ENCODE measurements at places on chromosomes 13 and 19.

- DNase-seq: no peak
Observed at GRCh38 chr13:23609874-23610576, 39.8 kb downstream of the TNFRSF19 start.

GRCh38 chr19:49749771-49750170, 13.3 kb downstream of the TSKS start:
- no peak for DNase-seq

DNA sequence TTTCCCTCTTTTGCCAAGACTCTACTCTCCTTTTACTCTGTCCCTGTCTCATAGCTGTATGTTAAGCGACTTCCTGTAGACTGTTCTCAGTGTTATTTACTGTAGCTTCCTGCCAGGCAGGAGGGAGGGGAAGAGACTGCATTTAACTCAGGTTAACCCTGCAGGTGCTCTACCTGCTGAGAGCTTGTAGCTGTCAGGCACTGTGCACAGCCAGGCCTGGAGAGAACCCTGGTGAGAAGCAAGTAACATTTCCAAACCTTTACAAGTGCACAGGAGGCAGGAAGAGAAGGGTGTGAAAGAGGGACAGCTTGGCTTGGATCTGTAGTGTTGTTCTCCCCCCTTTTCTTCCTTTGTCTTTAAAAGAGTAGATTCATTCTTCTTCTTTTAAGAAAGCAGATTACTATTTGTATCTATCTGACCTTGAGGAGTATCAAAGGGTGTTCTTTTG, 167.1 kb downstream of the LMO7 start:
- no peak for DNase-seq

GRCh38 chr19:8331263-8331845, 10.1 kb downstream of the RPS28 start:
- no peak for DNase-seq

GRCh38 chr13:36528105-36528504, 95.8 kb downstream of the CCNA1 start:
- DNase-seq: no peak

- DNase-seq: no peak
Observed at GRCh38 chr13:43846496-43847158, 32.9 kb downstream of the CCDC122 start.

DNA sequence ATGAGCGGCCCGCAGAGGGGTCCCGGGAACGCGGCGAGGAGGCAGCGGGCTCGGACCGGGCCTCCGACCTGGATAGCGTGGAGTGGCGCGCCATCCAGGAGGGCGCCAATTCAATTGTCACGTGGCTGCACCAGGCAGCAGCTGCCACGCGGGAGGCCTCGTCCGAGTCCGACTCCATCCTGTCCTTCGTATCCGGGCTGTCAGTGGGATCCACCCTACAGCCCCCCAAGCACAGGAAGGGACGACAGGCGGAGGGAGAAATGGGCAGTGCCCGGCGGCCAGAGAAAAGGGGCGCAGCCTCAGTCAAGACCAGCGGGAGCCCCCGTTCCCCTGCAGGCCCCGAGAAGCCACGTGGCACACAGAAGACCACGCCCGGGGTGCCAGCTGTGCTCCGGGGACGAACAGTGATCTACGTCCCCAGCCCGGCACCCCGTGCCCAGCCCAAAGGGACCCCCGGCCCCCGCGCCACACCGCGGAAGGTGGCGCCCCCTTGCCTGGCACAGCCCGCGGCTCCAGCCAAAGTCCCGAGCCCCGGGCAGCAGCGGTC, 10.7 kb downstream of the C19orf25 start:
- DNase-seq: no peak

DNA sequence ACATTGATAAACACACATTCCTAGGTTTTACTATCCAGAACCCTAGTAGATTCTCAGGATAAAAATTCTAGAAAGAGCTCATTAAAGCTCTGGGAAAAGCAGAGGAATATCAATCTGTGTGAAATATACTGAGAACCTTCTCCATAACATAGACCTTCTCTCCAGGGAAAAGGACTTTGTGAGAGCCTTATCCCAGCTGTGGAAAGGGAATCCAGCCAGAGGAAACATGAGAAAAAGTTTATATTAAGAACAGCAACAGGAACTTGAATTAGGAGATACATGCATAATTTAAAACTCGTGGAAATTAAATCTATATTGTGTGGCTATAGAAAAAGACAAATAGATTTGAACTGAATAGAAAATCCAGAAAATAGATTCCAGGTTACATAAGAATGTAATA, 1639.9 kb downstream of the EFNB2 start:
- no peak for DNase-seq

DNA sequence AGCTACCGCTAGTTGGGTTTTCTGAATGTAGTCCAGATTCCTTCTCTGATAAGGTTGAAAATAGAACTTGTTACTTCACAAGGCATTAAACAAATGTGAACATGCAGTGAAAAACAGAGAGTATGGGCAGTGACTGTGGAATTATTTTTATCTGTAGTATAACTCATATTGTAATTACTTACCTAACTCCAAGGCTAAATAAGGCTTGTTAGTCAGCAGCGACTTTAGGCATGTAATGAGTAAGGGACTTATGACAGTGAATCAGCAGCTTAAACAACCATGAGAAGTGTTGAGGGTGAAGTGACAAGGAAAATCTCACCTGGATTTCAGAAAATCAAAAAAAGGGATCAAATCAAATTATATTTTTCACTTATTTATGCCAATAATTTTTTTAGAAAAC, 1719.5 kb upstream of the MIR17HG start:
- DNase-seq: no peak

DNA sequence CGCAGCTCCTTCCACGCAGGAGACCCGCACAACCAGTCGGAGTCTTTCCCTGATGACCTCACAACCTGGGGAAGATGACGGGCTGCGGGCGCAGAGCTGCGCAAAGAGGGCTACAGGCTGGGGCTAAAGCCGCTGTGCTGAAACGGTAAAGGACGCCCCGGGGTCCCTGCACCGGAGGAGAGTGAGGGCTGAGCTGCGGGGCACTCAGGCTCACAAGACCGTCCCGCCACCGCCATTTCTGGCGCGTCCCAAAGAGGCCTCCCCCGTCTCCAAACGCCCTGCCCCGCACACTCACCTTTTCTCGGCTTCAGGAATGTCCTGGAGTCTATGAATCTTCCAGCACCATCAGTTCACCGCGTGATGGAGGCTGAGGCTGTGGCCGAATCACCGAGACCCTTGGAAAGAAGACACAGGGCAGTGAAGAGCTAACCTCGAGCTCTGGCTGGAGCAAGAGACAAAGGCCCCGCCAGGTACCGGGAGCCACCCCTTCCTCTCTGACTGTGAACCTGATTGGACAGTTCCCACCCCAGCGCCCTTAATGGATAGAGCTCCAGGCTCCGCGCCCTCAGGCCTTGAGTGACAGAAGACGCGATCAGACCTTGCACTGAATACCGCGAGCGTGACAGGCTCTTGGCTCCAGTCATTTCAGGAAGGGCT, 41.8 kb upstream of the ZNF429 start:
- DNase-seq: peak; percentile 49

- no peak for DNase-seq
Observed at GRCh38 chr13:39530916-39531315, 72.1 kb downstream of the LHFPL6 start.

GRCh38 chr13:104099750-104100149, 1033.5 kb upstream of the SLC10A2 start:
- no peak for DNase-seq

- DNase-seq: no peak
Observed at GRCh38 chr13:28741084-28741491, 22.3 kb upstream of the SLC46A3 start.

- no peak for DNase-seq
Observed at GRCh38 chr19:10979951-10980381, 19.1 kb downstream of the SMARCA4 start.

DNA sequence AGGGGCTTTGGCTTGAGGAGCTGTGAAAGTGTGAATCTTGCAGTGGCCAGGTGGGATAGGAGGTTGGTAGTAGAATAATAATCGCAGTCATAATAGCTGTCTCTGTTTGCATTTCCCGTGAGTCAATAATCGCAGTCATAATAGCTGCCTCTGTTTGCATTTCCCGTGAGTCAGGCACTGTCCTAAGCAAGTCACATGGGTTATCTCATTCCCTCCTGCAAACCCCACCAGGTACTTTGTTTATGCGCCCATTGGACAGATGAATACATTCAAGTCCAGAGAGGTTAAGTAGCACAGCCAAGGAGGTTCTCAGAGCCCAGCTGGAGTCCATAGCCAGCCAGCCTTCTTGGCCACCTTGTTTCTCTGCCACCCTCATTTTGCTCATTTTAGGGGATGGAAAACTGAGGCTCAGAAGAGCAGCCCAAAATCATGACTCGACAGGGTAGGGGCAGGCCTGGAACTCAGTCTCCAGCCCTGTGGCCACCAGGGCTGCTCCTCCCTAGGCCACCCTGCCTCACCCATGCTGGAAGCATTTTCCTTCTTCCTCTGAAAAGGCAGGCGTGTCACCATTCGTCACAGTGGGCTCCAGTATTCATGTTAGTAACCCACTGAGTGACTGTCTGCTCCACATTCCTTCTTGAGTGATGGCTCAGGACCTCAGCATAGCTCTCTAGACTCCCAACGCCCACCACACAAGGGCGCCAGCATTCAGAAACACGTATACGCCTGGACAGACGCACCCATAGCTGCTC, 206.2 kb downstream of the URI1 start:
- DNase-seq: no peak

DNA sequence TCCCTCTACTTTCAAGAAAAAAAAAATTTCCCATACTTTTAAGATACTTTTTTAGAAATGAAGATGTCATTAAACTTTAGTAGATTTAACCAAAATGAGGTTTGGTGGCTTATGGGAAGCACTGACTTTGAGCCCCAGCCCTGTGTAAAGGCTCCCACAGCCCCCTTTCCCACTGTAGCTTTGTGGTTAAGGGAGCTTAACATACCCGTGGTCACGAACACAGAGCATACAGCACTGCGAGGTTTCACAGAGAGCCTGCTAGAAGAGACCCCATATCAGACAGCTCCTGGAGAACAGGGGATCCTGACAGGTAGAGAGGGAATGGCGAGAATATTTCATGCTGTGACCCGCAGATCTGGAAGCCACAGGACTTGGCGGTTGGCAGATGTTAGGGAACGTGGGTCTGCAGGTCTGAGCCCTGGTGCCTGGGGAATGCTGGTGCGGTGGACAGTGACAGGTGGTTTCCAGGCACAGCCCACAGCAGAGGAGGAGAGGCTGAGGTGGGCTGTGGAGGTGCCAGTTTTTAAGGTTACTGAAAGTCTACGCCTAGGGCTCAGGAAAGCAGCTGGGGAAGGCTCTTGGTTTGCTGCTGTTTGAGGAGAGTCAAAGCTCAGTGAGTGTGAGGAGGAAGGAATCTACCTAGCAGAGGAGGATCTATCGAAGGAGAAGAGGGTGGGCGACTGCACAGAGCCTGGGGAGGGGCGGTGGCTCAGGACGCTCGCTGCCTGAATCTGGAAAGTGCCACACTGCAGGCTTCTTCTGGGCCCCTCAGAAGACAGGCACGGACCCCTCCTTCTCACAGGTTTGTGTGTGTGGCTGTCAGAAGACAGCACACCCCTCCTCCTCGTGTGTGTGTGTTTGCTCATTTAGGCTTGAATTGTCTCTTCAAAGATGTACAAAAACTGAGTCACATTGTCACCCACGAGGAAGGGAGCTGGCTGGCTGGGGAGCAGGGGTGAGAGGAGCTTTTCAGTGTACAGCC, 49.9 kb downstream of the SLC7A9 start:
- DNase-seq: no peak

DNA sequence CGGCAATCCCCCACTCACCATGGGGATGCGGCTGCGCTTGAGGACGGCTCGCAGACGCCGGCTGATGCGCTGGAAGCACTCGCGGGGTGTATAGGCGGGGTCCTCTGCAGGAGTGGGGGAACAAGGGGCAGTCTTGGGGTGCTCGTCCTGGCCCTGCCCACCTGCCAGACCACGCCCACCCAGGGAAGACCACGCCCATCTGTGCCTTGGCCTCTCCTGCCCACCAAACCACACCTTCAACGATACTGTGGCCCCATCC, 6.7 kb downstream of the RNU6-9 start:
- DNase-seq: no peak

- no peak for DNase-seq
Observed at GRCh38 chr19:13398780-13399726, 107.2 kb downstream of the CACNA1A start.

DNA sequence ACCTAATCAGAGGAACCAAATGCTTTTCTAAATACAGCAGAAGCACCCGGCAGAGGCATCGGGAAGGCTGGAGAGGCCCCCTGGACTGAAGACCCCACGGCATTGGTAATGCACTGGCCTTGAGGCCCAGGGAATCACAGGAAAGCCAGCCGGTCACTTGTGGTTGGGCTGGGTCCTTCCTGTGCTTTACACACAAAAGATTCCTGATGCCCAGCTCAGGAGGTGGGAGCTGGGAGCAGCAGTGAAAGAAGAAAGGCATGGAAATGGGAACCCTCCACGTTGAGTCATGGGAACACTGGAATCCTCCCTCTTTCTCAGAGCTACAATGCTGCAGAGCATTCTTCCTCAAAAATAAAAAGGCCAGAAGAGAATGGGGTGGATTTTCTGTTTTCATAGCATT, 126.4 kb downstream of the TNFRSF19 start:
- no peak for DNase-seq

- no peak for DNase-seq
Observed at GRCh38 chr13:110447058-110447511, 114.4 kb downstream of the RAB20 start.

DNA sequence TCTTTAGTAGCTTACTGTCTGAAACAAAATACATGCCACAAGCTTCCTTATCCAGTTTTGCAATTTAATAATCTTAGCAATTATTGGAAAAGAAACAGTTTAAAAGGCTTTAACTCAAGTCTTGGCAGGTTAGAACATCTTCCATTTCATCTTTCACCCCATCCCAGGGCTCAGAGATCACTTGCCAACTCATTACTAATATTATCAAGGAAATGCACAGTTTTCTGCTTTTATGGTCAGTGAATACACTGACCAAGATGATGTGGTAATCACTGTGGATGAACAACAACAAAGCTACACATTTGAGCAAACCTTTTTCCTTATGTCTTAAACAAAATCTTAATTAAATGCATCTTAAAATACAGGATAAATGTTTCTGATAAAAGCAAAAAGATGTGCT, 48.0 kb upstream of the ITM2B start:
- DNase-seq: no peak

- no peak for DNase-seq
Observed at GRCh38 chr19:18502246-18502637, 19.6 kb downstream of the ELL start.

- DNase-seq: no peak
Observed at GRCh38 chr13:106467427-106468122, 67.9 kb downstream of the EFNB2 start.

DNA sequence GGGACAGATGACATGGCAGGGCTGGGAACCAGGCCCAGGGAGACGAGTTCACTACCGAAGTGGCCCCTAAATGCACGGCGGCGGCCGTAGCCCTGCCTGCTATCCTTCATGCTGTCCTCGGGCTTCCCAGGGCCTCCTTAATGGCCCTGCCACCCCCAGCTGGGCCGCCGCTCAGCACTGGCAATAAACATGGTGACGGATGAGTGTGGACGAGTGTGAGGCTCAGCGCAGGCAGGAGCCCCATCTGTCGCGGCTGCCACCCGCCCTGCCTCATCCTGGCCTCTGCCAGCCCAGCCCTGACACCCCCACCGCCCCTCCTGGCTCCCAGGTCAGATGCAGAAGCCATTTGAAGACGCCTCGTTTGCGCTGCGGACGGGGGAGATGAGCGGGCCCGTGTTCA, 13.6 kb downstream of the PIN1 start:
- no peak for DNase-seq

Measured in neural crest cell (in vitro differentiated cells).